ENCODE measurements at places on chromosomes 4 and X.

GRCh38 chrX:120485315-120485637 lies 16.2 kb upstream of the LAMP2 start:
- DNase-seq, result no peak

DNA sequence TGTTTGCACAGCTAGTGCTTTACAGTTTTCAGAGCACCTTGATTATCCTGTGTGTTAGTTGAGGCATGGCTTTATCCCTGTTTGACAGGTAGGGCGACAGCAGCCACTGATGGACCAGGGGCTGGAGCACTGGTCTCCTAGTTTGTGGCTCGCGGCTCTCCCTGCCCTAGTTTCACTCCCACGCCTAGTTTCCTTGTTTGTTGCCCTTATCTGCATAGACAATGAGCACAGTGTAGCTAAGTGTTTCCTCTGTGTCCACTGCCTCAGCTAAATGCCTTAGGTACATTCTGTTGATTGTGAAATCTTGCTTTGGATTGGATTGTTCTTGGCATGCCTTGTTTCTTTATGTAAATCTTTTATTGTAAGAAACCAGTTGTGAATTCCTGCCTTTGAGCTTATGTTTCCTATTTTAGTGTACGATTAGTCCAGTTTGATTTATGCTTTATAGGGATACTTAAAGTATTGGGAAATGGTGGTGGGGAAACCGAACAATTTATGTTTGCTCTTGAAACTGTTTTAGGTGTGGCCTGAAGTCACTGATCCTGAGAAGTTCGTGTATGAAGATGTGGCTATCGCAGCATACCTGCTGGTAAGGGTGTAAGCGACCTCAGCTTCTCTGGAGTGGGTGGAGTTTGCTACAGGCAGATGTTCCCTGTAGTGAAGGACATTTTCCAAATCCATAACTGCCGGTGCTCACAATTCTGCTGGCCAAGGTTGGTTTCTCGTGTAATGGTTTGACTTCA lies 11.0 kb downstream of the TRMT44 start:
- DNase-seq, result no peak

GRCh38 chr4:122826553-122827257 lies at the start of gene FGF2:
FGF2 (plus strand) TSS chr4:122826831; CDS start chr4:122827175, 344 bp downstream.
- DNase-seq, result peak; percentile 72

DNA sequence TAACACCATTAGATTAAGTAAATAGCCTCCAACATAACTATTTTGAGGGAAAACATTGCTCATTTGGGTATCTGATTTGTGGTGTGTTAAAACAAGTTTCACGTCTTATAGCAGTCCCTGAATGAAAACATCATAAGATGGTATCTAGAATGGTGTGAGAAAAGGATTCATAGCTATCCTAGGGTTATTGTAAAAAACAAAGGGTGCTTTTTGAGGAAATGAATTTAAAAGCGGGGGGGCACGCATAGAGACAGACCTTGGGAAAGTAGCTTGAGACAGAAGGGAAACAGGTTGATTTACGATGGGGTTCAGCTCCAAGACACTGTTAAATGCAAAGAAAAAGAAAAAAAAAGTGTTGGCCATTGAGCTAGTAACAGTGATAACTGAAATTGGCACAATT lies 768 bp upstream of the CXCL10 start:
- no peak for DNase-seq

DNA sequence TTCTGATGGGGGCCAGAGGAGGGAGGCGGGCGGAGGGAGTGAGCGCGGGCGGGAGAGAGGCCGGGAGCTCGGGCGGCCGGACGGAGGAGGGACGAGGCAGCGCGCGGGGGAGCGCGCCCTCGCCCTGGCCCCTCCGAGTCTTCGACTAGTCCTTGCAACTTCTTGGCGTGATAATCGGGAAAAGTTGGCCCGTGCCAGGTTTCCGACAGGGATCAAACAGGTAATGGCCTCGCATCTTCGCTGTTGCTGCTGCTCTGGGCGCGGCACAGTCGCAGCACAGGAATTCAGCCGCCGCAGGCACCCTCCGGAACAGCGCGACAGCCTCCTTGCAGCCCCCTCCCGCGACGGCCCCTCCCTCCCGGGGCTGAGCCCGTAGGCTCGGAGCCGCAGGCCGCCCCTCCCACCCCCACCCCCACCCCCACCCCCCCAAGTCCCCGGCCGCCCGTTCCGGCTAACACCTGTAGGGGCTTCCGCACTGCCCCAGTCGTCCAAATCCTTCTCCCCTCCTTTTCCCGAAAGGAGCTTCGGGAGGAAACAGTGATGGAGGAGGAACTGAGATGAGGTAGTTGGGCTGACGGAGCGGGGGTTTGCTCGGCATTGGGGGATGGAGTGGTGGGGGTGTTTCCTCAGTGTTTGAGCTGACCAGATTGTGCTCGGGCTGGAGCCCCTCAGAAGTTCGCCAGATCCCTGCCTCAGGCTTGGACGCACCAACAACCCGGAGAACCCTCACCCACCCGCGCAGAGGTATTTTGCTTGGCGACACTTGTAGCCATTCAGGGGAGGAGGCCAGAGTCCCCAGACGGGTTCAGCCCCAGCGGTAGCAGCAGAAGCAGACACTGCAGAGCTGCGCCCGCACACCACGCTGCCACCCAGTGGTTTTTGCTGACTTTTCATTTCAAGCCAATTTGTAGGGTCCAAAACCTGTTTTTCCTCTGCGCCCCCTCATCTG lies at the start of gene FGF13:
Gene FGF13 (minus strand): TSS at position 319 of the 949 bp plus-strand sequence. CDS start 714 bp downstream, outside the sequence.
- DNase-seq, result peak; percentile 31

- DNase-seq, result no peak
These were observed 61.4 kb upstream of the ZCCHC13 start for GRCh38 chrX:74242484-74243138.

GRCh38 chr4:87543835-87544461 lies 14.8 kb upstream of the SPARCL1 start:
- DNase-seq, result no peak

DNA sequence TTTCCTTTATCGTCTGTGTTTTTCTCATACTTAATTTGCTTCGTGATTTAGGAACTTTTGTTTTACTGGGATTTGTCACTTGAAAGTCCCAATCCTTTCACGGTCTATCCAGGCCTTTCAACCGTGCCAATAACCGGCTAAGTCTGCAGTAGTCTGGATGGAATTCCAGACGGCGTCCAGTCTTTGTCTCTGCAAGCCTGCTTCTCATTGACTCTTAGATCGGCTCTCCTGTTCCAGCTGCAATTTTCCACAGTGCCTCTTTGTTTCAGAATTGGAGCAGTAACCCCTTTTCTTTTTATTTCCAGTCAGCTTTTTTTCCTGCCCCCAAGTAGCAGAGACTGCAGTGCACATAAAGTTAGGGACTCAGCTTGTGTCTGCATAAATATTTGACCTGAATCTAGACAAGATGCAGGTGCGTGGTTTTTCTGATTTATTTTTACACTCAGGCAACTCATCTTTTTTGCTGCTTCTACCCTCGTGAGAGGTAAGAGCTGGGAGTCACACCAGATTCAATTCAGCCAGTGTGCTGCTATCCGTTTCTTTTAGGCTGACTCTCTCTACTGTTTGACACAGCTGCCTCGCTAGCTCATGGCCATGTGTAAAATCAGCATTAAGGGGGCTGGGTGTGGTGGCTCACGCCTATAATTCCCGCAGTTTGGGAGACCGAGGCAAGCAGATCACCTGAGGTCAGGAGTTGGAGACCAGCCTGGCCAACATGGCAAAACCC lies 37.4 kb upstream of the DHRSX start:
- no peak for DNase-seq

- peak; percentile 77 for DNase-seq
These were observed at the start of gene PDE5A for GRCh38 chr4:119628281-119629141. PDE5A (minus strand) TSS chr4:119628804; CDS start chr4:119628671, 133 bp downstream.

GRCh38 chrX:26586570-26586969 lies 370.6 kb downstream of the MAGEB5 start:
- DNase-seq, result no peak

- DNase-seq, result no peak
These were observed 1034.2 kb upstream of the PCDH10 start for GRCh38 chr4:132114885-132115284.

DNA sequence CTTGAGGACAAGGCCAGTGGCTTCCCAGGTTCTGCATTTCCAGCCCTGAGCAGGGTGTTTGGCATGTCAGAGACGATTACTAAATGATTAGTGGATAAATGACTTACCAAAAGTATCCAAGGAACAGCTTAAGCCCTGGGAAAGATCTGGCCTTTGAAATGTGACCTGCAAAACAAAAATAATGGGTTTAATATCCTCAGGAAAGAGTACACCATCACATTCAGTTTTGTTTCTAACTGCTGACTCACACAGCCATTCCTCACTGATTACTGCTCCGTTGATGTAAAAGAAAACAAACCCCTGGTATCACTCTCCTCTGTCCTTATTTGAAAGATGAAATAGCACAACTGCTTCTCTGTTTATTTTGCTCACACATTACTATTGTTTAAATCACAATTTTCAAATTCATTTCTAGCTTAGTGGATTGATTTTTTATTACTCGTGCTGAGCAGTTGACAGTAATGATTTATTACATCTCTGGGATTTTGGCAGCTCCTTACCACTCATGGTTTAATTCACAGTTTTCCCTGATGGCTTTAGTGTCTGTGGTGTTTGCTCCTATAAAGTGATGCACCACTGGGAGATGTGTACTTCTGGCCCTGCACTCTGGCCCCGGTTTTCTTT lies 117.0 kb downstream of the CBLL2 start:
- DNase-seq, result no peak

GRCh38 chr4:9933956-9934355 lies 87.3 kb downstream of the SLC2A9 start:
- no peak for DNase-seq

GRCh38 chr4:113639326-113639725 lies 122.2 kb downstream of the CAMK2D start:
- DNase-seq, result no peak

GRCh38 chr4:144645631-144646522 lies at the start of gene HHIP:
HHIP (plus strand) TSS chr4:144646156; CDS start chr4:144646676, 520 bp downstream.
- DNase-seq, result peak; percentile 25

DNA sequence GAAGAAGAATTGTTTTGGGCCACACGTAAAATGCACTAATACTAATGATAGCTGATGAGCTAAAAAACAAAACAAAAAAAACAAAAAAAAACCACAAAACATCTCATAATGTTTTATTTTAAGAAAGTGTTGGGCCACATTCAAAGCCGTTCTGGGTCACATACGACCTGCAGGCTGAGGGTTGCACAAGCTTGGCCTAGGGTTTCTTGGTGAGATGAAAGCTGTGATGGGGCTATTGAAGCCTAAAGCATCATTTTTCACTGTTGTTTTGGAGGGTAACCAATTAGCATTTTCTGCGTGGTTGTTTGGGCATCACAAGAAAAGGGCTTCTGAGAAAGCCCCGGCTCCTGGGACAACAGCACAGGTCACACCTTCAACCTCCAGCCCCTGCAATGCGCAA lies 42.5 kb upstream of the ZNF157 start:
- no peak for DNase-seq

DNA sequence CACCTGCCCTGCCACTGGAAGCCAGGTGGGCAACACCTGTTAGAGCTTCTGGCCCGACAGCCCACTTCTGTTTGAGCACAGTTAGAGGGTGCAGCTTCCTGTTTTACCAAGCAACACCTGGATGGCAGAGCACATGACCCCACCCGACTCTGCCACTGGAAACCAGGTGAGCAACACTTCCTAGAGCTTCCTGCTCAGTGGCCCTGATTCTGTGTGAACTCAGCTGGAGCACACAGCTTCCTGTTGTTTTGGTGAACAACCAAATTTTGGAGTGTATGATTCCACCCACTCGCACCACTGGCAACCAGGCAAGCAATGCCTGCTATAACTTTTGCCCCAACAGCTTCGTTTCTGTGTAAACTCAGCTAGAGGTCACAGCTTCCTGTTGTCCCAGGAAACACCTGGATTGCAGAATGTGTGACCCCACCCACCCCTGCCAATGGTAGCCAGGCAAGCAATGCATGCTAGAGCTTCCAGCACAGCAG lies 163.8 kb upstream of the KLF8 start:
- DNase-seq, result no peak

DNA sequence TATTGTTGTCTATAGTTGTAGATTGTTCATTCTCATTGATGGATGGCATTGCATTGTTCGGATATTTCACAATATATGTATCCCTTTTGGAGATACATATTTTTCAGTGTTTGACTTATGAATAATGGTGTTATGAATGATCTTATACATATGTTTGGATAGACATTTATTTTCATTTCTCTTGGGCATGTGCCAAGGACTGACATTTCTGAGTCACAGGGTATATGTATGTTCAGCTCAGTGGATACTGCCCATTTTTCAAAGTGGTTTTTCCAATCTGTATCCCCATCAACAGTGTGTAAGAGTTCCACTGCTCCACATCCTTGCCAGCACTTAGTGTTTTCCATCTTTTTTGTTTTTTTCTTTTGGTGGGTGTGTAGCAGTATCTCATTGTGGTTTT lies 45.0 kb upstream of the RAB40AL start:
- DNase-seq, result no peak

GRCh38 chrX:47807548-47807947 lies 29.2 kb upstream of the ZNF81 start:
- no peak for DNase-seq

DNA sequence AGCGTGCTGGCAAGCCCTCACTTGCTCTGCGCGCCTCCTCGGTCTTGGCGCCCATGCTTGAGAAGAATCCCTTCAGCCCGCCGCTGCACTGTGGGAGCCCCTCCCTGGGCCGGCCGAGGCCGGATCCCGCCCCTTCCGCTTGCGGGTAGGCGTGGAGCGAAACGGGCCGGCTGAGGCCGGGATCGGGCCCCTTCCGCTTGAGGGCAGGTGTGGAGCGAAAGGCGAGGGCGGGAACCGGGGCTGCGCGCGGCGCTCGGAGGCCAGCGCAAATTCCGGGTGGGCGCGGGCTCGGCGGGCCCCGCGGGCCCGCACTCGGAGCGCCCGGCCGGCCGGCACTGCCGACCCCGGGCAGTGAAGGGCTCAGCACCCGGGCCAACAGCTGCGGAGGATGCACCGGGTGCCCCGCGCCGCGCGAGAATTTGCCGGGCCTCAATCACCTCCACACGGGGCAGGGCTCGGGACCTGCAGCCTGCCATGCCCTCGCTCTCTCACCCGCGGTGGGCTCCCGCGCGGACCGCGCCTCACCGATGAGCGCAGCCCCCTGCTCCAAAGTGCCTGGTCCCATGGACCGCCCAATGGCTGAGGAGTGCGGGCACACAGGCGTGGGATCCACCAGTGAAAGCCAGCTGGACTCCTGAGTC lies 58.1 kb upstream of the GBA3 start:
- DNase-seq, result no peak

GRCh38 chr4:77636902-77637301 lies 31.3 kb downstream of the CXCL13 start:
- no peak for DNase-seq

DNA sequence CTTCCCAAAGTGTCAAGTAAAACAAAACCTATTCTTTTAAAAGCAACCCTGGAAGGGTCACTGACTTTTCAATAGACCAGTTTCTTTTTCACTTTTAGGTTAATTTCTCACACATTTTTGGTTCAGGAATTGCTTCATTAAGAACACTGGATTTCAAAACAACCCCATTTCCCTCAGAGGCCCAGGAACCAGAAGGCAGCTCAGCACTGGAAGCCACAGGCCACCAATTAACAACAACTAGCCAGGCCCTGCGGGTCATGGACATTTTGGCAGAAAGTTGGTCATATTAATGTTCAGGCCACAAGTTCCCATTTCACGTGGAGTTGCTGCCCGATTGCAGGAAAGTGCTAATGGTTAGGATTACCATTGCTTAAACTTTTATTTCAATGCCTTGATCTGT lies 39.8 kb downstream of the HAND2 start:
- no peak for DNase-seq
